ENCODE measurements at places on chromosomes 13 and 19. TPM values are rescaled to one million over a fixed set of nuclear protein-coding genes. Genes with fewer than 3 reads are reported as not detected.

The CASP14 gene
- total RNA-seq = 123 TPM

The MISP3 gene
- 14.4 TPM for total RNA-seq

The FGF9 gene
- total RNA-seq = not detected

The POU2F2 gene
- total RNA-seq = 0.55 TPM

The GNA15 gene
- total RNA-seq = 29.9 TPM

GRCh38 chr19:48565090-48565489, 13.1 kb downstream of the SULT2B1 start:
- no peaks in the 10 kb centered on the region for H3K36me3 ChIP-seq
- no peak for DNase-seq
- no peaks in the 10 kb centered on the region for H3K27me3 ChIP-seq
- no peak overlapping the region for H3K27ac ChIP-seq
- H3K4me3 ChIP-seq = no peak overlapping the region

GRCh38 chr19:40599902-40600569, 1.1 kb upstream of the LTBP4 start:
- H3K36me3 ChIP-seq = no peaks in the 10 kb centered on the region
- peaks cover 24% of the 10 kb centered on the region for H3K27me3 ChIP-seq
- no peak for DNase-seq
- peaks cover 81% of the 10 kb centered on the region for H3K4me1 ChIP-seq
- H3K4me3 ChIP-seq = peak overlapping the region; percentile 64

DNA sequence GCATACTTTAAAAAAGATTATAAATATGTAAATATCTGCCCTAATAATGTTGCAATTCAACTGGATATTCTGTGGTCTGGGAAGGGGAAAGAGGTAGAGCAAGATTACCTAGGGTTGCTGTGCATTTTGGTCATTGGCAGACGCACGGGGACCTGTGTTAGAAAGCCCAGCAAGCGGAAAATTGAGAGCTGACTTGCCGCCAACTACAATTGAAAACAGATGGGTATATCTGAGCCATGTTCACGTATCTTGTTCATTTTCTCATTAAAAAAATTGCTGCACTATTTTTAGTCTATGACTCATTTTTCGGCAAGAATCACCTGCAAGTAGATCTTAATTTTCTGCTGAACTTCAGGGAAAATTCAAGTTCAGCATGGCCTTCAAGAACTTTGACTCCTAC, 308.5 kb upstream of the TMTC4 start:
- DNase-seq = no peak
- no peaks in the 10 kb centered on the region for H3K36me3 ChIP-seq
- H3K4me3 ChIP-seq = no peak overlapping the region
- no peak overlapping the region for H3K27ac ChIP-seq
- H3K4me1 ChIP-seq = no peaks in the 10 kb centered on the region

GRCh38 chr19:19205416-19206410, 2.5 kb upstream of the NR2C2AP start:
- peaks cover 5% of the 10 kb centered on the region for H3K36me3 ChIP-seq
- peaks cover 15% of the 10 kb centered on the region for H3K4me1 ChIP-seq
- H3K27ac ChIP-seq = no peak overlapping the region
- DNase-seq = no peak
- no peak overlapping the region for H3K4me3 ChIP-seq
- peaks cover 8% of the 10 kb centered on the region for H3K27me3 ChIP-seq

The PLK5 gene
- total RNA-seq = not detected

The RTBDN gene
- total RNA-seq = not detected

The B3GNT8 gene
- 5.7 TPM for total RNA-seq

DNA sequence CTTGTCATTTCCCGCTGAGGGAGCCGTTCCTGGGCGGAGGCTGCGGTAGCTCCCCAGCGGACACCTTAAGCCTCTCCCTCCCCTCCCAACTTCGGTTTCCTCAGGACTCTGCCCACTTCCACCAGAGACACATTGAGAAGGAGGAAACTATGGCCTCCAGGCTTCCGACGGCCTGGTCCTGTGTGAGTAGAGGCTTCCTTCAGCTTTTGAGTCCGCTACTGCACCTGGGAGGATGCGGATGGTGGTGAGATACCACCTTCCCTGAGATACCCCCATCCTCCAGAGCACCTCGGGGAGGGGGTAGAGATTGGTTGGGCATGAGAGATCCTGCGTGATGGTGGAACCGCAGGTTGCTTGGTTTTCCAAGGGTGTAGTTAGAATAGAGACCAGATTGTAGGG, 955 bp downstream of the ZNF274 start:
- DNase-seq = no peak
- H3K4me3 ChIP-seq = peak overlapping the region; percentile 89
- H3K27ac ChIP-seq = peak overlapping the region; percentile 99
- H3K36me3 ChIP-seq = peaks cover 45% of the 10 kb centered on the region
- peaks cover 17% of the 10 kb centered on the region for H3K4me1 ChIP-seq
- H3K27me3 ChIP-seq = no peaks in the 10 kb centered on the region

- no peak overlapping the region for H3K4me3 ChIP-seq
- H3K27ac ChIP-seq = no peak overlapping the region
- DNase-seq = no peak
- H3K27me3 ChIP-seq = no peaks in the 10 kb centered on the region
- no peaks in the 10 kb centered on the region for H3K36me3 ChIP-seq
Observed at GRCh38 chr13:96817336-96817941, 176.8 kb downstream of the OXGR1 start.

DNA sequence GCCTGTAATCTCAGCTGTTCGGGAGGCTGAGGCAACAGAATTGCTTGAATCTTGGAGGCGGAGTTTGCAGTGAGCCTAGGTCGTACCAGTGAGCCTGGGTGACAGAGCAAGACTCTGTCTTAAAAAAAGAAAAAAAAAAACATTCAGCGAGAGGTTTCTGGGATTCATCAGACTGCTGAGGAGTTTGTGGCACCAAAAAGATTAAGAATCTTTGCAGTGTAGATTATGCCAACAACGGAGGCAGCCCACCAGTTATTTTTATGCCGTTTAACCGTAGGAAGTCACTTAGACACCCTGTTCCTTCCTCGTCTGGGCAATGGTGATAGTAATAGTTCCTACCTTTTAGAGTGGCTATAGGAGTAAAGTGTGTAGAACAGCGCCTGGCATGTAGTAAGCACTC, 2.5 kb downstream of the COX6B1 start:
- DNase-seq = no peak
- H3K27me3 ChIP-seq = no peaks in the 10 kb centered on the region

DNA sequence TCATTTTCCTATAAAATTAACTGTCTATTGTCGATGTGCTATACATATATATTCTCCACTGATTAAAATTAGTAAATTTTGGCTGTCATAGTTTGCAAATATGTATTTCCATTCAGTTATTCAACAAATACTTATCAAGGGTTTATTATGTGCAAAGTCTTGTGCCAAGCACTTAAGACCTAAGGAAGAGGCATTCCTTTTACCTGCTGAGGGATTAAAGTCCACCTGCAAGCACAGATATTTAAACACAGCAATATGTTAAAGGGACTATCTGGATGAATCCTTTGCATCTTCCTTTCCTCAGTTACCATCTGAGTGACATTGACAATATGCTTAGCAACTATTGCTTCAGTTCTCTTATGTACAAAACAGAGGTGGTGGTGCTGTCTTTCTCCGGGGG, 89.3 kb downstream of the LIG4 start:
- H3K4me3 ChIP-seq = no peak overlapping the region
- no peak for DNase-seq
- no peaks in the 10 kb centered on the region for H3K36me3 ChIP-seq
- no peaks in the 10 kb centered on the region for H3K4me1 ChIP-seq

DNA sequence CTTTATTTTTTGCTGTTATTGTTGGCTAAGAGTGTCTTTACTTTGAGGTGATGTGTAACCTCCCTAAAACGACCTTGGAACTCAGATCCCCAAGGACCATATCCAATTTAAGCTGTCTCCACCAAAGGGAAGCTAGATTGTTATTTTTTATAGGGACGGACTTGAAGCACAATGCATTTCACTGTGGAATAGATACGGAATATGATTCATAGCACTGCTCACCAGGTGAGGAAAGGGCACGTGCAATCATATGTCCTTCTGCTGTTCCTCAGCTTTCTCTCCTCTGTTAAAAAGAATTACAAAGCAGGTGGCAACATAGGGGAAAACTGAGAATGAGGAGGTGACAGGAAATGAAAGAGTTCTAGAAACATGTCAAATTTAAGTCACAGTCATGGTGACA, 679.0 kb downstream of the PCDH9 start:
- H3K4me1 ChIP-seq = no peaks in the 10 kb centered on the region
- no peak overlapping the region for H3K4me3 ChIP-seq
- H3K27ac ChIP-seq = no peak overlapping the region
- no peaks in the 10 kb centered on the region for H3K27me3 ChIP-seq
- no peaks in the 10 kb centered on the region for H3K36me3 ChIP-seq

DNA sequence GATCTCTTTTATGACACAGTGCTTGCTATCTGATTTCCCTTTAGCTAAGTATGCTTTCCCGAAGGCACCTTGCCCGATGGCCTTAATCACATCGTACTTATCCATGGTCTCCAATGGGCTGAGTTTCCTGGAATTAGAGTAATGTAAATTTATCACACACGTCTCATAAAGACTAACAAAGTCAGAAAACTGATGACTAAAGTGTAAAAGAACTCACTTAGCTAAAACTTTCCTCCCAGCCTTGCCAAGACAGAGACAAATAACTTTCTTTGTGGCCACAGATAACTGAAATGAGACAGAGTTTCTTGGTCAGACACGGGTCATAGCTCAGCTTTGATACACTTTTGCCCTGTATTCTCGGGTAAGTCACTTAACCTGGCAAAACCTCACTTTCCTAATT, 1.5 kb downstream of the NEK5 start:
- H3K27me3 ChIP-seq = no peaks in the 10 kb centered on the region
- peaks cover 18% of the 10 kb centered on the region for H3K36me3 ChIP-seq
- H3K4me1 ChIP-seq = peaks cover 23% of the 10 kb centered on the region
- no peak for DNase-seq
- H3K27ac ChIP-seq = no peak overlapping the region

GRCh38 chr19:29665826-29666577, 741 bp downstream of the PLEKHF1 start:
- H3K4me3 ChIP-seq = peak overlapping the region; percentile 74
- peak overlapping the region; percentile 85 for H3K27ac ChIP-seq
- no peaks in the 10 kb centered on the region for H3K27me3 ChIP-seq
- DNase-seq = peak; percentile 81

- no peaks in the 10 kb centered on the region for H3K36me3 ChIP-seq
- no peak overlapping the region for H3K4me3 ChIP-seq
- DNase-seq = no peak
Observed at GRCh38 chr13:108760129-108760528, 130.7 kb downstream of the MYO16 start.

DNA sequence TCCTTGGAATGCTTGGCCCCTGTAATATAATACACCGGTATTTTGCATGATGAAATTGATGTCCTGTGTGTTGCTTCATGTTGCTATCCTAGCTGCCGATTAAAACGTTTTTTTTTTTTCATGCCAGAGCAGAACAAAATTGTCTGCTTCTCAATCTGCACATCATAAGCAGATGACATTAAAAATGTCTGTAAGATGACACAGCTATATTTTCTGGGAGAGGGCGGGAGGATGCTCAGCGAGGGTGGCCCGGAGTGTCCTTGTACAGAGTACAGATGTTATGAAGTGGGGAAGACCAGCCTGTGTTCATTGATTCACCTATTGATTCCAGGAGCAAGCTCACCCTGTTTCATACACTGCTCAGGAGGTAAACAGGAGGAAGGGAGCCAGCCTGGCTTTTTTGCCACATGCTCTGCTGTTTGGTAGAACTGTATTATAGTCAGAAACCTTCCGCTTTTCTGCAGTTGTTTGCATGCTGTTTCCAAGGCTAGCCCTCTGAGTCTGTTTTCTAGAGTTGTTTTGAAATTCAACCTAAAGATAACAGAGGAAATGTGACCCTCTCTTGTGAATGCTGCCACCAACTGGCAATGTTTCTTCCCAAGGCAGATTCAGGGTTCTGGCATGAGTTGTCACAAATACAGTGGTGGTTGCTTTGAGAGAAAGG, 4.7 kb upstream of the IRS2 start:
- peaks cover 9% of the 10 kb centered on the region for H3K27me3 ChIP-seq
- no peaks in the 10 kb centered on the region for H3K36me3 ChIP-seq
- DNase-seq = no peak
- H3K4me3 ChIP-seq = no peak overlapping the region
- no peak overlapping the region for H3K27ac ChIP-seq

Data from suprapubic skin (tissue), 4 donors.